ENCODE measurements at places on chromosomes 7 and 10. TPM values are rescaled to one million over a fixed set of nuclear protein-coding genes. Genes with fewer than 3 reads are reported as not detected.

Gene ARL5B
- 7.8 TPM for total RNA-seq

Gene SLC26A4
- 0.48 TPM for total RNA-seq

Gene MALRD1
- total RNA-seq: 2.6 TPM

Gene FOXI2
- total RNA-seq: 0.16 TPM

Gene LIPN
- total RNA-seq: not detected

GRCh38 chr10:76089556-76090180 lies 658.2 kb downstream of the LRMDA start:
- no peak for DNase-seq

DNA sequence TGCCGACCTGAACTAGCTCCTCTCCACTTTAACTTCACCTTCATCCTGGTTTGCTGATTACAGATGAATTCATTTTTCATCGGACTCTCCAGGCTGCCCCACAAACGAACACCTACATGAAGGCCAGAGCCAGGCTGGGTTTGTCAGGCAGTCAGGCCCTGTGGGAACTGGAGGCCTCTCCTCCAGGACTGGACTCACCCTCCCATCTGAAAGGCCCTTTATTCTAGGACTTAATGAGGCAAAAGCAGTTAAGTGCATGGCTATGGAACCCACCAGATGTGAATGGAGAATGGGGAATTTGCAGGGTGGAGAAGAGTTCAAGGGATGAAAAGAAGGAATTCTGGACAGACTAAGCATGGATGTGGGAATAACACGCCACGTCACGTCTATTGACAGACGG lies 170.8 kb downstream of the ARHGAP12 start:
- DNase-seq: no peak

DNA sequence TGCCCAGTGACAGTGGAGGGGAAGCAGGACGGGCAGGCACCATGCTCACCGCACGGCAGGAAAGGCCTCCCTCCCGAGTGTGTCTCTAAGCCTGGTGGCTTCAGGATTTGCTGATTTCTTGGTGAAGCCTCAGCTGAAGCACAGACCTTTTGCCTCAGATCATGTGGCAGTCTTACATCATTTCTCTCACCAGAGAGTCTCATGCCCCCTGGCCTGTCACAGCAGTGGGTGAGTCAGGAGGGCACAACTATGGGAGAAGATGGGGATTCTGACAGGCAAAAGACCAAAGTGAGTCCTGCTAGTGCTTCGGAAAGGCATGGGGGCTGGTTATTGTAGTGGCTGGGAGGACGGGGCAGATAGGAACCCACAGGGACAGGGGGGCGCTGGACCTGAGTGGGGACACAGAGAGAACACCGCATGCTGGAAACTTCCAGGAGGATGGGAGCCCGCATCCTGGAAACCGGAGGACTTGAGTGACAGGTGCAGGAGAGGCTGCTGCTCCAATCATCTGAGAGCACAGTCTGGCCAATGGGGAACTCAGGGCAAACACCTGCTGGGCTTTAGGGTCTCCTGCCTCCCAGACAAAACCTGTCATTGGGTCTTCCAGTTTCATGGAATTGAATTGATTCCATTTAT lies 166.8 kb downstream of the ADARB2 start:
- no peak for DNase-seq

DNA sequence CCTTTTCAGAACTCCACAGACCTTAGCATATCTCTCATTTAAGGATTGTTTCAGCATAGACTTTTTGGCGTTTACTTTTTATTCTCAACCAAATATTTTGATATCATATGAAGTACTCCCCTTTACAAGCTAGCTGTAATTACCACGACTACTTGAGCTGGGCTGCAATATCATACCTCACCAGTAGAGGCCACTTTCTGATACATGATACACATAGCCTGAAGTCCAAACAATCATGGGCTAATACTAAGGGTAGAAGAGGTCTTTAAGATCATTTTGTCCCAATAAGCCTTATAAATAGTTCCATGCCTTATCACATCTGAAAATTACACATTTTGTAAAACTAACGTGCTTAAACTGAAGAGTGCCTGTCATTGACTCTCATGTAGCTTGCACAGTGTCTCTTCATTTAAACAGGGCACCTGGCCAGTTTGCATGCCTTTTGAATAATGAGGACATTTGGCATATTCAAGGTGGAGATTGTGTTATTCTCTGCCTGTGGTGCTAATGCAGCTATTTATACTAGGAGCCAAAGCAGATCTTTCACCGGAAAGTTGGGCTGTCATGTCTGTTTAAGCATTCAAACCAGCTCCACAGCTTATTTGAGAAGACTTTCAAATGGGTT lies 403.7 kb upstream of the ZMIZ1 start:
- no peak for DNase-seq

DNA sequence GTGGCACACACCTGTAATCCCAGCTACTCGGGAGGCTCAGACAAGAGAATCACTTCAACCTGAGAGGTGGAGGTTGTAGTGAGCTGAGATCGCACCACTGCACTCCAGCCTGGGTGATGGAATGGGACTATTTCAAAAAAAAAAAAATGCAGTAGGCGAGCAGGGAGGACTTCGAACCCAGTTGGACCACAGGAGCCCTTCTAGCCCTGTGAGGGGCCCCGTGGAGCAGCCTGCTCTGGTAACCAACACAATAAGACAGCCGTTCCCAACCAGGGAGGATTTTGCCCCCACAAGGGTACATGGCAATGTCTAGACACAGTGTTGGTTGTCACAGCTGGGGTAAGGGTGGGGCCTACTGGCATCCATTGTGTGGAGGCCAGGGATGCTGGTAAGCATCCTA lies 63.9 kb upstream of the BTBD16 start:
- no peak for DNase-seq

- no peak for DNase-seq
These were observed 88.1 kb upstream of the PDCD4 start for GRCh38 chr10:110783509-110784107.

DNA sequence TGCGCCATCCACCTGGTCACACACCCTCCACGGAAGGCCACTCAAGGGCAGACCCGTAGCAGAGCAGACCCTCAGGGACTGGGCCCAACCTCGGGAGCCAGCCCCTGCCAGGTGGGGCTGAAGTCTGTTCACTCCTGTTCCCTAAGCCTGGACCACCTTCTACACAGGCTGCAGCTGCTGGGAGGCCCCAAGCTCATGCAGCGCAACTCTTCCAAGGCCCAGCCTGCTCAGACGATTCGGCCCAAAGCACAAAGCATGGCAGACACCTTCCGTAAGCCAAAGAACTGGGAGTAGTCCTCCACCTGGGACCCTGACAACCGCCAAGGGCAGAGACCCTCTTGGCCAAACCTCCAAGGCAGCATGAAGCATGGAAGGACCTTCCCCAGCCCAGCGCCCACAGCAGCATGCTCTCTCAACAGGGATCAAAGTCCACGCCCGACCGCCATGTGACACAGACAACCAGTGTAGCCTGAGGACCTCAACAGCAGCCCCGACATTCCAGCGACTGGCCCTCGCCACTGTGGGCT lies 11.5 kb downstream of the SHH start:
- no peak for DNase-seq

- DNase-seq: no peak
These were observed 94.8 kb downstream of the GRK5 start for GRCh38 chr10:119302172-119302571.

GRCh38 chr7:150003304-150003810 lies 129.6 kb downstream of the ATP6V0E2 start:
- DNase-seq: no peak

DNA sequence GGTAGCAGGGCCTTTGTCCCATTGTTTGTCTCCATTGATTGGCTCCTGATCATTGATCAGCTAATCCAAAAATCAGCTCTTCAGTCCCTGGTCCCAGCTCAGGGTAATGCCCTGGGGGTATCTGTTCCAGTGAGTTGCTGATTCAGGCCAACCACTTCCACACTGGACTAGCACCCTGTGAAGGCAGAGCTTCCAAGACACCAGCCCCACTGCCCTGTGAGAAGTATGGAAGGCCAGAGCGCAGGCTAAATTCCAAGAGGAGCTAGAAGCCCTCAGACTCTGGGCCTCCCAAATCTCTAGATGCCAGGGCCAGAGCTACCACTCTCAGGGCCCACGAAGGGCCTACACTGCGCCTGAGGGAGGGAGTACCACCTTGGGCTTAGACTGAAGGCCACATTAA lies 10.4 kb downstream of the TMEM72 start:
- no peak for DNase-seq

DNA sequence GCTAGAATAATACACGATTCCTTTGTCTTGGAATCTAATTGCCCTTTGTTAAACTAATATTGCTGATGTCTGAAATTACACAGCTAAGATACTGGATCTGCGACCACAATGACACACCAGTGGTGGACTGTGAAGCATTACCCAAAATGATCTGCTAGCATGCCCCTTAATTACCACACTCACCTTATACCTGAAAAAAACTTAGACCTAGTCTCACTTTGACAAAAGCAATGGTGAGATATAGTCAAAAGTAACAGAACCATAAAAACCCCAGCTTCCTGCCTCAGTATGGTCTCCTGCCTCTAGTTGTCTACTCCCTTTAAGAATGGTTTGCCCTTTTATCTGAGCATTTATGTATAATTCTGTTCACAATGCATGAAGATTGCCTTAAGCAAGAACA lies 20.8 kb upstream of the ERVW-1 start:
- DNase-seq: no peak

Data from breast epithelium (tissue), 4 donors.